ENCODE measurements at places on chromosomes 4 and X.

DNA sequence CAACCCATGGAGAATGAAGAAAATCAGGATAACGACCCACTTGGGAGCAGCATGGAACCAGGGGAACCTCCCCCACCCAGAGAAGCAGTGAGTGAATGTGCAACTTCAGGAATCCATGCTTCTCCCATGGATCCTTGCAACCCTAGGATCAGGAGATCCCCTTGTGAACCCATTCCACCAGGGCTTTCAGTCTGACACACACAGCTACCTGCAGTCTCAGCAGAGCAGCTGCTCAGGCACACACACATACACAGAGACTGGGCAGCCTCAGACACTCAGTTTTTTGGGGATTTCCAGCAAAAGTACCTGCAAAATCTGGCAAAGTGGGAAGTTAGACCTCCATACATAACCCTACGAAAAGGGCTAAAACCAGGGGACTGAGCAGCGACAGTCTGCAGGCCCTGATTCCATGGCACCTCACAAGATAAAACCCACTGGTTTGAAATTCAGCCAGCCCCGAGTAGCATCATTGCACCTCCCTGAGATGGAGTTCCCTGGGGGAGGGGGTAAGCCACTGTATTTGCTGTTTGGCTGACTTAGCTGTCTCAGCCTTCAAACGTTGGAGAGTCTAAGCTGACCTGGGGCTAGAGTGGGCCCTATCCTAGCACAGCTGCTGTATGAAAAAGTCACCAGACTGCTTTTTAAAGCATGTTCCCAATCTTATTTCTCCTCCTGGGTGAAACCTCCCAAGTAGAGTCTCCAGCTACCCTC, 737.5 kb upstream of the NDST4 start:
- no peak for DNase-seq

GRCh38 chr4:76023389-76023788, at the start of gene CXCL10:
TSS of gene CXCL10 (minus strand) at chr4:76023497. CDS start at chr4:76023431, 66 bp downstream.
- DNase-seq: no peak

- no peak for DNase-seq
These were observed 57.4 kb downstream of the FAT1 start for GRCh38 chr4:186666252-186666651.

DNA sequence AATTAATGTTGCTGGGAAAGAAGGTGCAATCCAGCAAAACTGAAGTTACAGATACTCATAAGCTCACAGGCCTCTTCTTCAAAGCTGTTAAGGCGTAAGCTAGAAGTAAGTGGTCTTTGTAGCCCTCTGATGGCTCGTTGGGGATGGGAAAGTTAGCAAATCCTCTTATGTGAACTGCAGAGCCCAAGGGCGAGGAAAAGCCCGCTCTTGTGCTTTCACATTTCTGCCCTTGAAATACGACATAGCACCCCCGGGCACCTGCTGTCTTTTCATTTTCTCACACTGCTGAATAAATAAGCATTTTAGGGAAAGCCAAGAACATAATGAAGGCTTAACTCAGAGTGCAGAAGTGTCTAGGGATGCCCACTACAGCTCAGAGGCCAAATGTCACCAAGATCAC, 73.1 kb upstream of the SORBS2 start:
- no peak for DNase-seq

- no peak for DNase-seq
These were observed 90.7 kb downstream of the FAM53A start for GRCh38 chr4:1593458-1593857.

DNA sequence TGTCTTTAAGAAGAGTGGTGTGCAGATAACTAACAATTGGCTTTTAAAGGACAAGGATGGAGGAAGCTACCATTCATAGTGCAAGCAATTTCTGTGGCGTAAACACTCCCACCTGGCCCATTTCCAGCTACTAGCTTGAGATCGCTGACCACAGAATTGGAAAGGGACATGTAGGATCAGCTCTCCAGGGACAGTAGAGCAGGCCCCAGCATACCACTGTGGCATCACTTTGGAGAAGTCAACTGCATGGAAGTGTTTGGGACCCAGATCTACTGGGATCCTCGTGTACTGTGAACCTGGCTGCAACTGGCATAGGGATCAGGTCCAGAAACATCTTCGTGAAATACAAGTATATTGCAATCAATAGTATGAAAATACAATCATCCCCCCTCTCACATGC, 515.0 kb downstream of the INPP4B start:
- DNase-seq: no peak

DNA sequence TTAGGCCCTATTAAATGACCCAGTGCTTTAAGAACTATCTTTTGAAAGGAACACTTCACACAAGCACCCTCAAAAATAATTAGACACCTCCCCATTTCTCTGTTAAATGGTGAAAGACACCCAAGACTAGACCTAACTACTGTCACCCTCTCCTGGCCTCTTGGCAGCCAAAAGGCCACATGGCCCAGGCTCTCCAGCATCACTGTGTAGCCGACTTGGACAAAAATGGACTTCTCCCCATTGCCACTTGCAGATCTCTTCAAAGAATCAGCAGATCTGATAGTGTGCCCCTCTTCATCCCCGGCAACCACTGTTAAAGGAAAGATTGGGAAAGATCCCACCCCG, 2.0 kb downstream of the MID1IP1 start:
- DNase-seq: no peak

- DNase-seq: no peak
These were observed 57.8 kb downstream of the APBB2 start for GRCh38 chr4:41156574-41156973.

- DNase-seq: no peak
These were observed 159.9 kb downstream of the TRIML1 start for GRCh38 chr4:188299161-188299560.

DNA sequence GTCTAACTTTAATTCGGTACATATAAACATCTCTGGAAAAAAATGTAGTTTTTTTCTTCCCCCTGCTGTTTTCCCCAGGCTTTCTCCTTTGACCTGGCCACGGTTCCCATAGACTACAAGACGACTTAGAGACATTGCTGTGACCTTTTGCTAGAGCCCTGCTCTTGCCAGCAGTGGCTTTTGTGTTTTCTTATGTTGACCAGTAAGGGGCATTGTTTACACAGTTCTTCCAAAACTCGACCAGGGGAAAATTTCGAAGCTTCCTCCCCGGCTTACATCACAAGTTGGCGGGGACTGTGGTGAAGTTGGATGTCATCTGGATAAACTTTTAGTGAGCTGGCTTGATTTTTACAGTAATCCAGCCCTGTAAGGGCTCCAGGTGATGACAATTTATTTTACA, 9.3 kb downstream of the CCDC160 start:
- no peak for DNase-seq
